Activated naive CD8-positive, alpha-beta T cell treated with anti-CD3 and anti-CD28 coated beads for 36 hours (primary cell): ENCODE measurements at places on chromosomes 6 and 20.

- no peak for DNase-seq
These were observed 208.8 kb downstream of the ARHGAP18 start for GRCh38 chr6:129500958-129501739.

DNA sequence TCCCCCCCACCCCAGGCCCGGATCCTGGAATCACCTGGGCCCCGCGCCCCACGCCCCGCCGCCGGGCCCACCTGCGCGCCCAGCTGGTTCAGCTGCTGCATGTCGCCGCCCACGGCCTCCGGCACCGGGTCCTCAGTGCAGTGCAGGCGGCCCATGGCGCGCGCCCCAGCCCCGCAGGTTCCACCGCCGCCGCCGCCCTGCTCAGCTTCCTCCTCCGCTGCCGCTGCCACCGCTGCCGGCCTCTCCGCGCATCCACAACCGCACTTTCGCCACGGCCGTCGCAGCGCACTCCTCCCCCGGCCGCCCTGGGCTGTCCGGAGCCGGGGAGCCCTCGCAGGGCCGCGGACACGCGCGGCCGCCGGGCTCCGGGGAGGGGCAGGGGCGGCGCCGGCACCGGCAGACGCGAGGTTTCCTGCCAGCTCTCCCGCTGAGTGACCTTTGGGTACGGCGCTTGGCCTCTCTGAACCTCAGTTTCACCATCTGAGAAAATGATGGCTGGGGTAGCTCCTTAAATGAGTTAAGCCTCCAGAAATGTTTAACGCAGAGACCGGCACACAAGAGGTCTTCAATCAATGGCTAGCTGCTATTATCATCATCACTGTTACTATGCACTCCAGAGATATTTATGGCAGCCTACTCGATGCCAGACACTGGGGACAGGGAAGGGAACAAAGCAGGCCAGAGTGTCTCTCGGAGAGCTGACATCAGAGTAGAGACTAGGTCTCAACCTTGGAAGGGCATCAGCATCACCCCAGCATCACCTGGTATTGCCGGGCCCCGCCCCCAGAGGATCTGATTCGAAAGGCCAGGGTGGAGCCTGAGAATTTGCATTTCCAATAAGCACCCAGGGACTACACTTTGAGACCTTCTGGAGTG is at the start of gene COMMD7:
Gene COMMD7 (minus strand): TSS at position 231 of the 876 bp plus-strand sequence. CDS start 76 bp downstream, at position 155.
- DNase-seq, result peak; percentile 77

- no peak for DNase-seq
These were observed 213.7 kb downstream of the PRL start for GRCh38 chr6:22083119-22083518.

- no peak for DNase-seq
These were observed 8.4 kb upstream of the NUS1 start for GRCh38 chr6:117666881-117667280.

GRCh38 chr6:12666886-12667285 is 49.7 kb upstream of the PHACTR1 start:
- no peak for DNase-seq

GRCh38 chr6:20660534-20660933 is 126.3 kb downstream of the CDKAL1 start:
- DNase-seq, result no peak

DNA sequence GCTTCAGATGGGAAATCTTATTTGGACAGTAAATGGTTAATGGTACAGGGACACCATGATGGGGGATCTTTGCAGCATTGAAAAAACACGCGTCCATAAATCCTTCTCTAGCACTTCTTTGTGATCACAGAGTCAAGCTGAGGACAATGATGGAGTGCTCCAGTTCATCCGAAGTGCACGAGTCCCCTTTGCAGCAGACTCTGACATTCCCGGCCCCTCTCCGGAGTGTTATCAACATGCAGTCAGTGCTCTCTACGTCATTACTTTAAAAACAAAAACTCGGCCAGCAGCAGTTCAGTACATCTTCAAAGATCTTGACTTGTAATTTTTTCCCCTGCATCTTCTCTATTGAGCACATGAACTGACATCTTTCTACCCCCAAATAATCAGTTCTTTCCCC is 185.5 kb upstream of the AKAP12 start:
- no peak for DNase-seq

- DNase-seq, result no peak
These were observed 352.4 kb downstream of the UTRN start for GRCh38 chr6:144637541-144637940.

DNA sequence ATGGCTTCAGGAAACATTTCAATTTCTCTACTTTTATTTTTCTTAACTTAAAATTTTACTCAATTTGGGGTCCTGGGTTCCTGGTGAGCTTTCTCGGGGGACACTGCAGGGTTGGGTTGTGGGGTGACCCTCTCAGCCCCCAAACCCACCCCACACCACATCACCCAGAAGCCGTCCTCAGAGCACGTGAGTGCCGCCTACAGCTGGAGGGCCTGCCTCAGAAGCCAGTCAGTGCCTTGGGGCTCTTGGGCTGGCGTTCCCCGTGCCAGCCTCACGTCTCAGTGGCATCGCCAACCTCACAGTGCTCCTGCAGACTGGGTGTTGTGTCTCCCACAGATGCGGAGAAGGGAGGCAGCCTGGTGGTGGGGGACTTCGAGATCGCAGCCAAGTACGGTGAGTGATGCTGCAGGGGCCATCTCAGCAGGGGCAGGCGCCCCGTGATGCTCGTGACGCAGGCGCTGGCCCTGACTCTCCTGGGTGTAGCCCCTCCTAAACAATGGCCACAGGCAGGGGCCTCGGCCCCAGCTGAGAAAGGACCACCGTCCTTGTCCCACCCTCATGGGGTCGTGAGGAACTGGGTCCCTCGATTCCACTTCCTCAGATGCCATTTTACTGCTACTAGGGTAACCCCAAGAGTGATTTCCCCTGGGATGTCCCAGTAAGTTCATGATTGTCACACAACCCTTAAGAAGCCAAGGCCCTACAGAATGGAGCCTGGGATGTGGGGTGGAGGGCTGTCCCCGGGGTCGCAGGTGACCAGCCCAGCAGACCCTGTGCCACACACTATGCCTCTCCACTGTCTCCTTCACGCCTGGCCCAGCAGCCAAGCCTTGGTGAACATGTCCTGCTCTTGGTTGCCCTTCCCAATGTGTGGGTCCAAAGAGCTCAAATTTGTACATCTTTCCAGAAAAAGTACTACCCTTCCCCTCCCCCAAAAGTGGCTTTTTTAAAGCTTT is 23.8 kb upstream of the PYGB start:
- no peak for DNase-seq

GRCh38 chr6:160767647-160768019 is 65.6 kb downstream of the PLG start:
- DNase-seq, result no peak

DNA sequence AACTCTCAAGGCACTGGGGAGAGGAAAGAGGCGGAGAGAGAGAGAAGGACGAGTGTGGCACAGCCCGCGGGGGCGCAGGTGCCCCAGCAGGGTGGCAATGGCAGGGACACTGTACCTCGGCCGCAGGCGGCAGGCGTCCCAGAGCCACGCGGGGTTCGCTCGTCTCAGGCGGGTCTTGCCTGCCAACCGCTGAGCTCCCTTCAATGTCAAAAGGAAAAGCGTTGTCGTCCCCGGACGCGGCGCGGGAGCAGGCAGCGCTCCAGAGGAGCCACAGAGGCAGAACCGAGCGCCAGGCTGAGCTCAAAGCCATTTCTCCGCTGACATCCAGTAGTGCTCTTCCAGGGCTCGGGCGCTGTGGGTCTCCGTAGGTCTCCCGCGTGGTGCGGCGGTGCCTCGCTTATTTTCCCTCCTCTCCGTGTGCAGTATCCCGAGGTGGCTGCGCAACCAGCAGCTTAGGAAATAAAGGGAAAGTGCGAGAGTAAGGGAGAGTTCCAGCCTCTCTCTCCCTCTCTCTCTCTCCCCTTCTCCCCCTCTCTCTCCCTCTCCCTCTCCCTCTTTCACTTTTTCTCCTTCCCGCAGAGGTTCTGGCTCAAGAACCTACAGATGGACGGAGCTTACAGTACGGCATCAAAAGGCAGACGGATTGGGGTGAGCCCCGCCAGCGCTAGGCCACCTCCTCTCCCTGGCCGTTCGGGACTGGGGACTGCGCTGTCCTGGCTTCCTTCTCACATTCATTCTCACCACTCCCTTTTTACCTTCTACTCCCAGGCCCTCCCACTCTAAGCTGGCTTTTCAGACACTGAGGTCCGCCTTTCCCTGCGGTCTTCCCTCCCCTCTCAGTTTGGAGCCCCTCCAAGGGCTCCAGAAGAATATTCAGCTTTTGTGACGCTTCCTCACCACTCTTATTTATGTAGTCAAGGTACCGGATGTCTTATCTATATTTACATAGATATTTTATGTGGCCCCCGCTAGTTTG is at the start of gene LAMA4:
Gene LAMA4 (minus strand): TSS at position 727 of the 976 bp plus-strand sequence. CDS start 417 bp downstream, at position 310.
- DNase-seq, result peak; percentile 22

DNA sequence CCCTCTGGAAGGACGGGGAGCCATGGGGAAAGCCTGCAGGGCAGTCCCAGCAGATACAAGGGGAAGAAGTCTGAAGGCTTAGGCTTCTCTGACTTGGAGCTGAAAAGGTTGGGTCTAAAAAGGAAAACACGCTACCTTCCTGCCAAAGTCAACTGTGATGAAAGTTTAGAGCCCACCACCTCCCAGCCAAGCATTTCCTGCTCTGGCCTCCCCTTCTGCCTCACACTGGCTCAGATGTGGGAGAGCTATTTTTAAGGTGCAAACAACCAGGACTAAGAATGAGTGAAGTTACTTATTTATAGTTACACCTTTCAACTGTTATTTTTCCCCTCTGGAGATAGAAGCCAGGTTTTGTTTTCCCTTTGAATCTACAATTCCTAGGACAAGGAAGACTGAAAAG is 21.2 kb downstream of the NEDD9 start:
- DNase-seq, result no peak

DNA sequence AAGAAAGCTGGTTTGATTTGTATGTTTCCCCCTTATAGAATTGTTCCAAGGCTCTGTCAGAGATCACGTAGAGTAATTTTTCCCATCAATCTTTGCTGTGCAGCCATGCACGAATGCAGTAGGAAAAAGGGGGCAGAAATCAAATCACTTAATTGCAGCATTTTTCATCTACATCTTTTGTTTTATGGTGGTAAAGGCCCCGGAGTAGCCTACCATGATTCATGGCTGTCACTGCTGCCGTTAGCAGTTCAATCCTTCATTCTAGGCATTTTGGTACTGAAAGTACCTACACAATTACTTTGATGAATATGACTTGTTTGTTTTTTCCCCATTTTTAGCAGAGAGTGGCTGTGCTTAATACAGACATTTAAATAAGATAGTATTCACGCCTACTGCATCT is 631.9 kb upstream of the MMS22L start:
- DNase-seq, result no peak

DNA sequence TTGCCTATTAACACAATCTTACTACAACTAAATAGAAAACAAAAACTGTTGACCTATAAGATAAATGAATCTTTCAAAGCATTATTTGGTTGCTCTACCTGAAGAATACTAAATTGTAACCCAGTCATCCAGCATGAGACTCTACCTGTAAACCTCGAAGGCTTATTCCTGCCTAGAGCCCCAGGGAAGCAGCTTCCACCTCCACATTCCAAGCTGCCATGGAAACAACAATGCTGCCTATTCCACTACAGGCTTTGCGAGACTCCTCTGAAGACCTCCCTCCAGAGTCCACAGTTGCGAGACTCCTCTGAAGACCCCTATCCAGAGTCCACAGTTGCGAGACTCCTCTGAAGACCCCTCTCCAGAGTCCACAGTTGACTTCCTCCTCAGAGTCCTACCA is 15.7 kb downstream of the GMDS start:
- no peak for DNase-seq

DNA sequence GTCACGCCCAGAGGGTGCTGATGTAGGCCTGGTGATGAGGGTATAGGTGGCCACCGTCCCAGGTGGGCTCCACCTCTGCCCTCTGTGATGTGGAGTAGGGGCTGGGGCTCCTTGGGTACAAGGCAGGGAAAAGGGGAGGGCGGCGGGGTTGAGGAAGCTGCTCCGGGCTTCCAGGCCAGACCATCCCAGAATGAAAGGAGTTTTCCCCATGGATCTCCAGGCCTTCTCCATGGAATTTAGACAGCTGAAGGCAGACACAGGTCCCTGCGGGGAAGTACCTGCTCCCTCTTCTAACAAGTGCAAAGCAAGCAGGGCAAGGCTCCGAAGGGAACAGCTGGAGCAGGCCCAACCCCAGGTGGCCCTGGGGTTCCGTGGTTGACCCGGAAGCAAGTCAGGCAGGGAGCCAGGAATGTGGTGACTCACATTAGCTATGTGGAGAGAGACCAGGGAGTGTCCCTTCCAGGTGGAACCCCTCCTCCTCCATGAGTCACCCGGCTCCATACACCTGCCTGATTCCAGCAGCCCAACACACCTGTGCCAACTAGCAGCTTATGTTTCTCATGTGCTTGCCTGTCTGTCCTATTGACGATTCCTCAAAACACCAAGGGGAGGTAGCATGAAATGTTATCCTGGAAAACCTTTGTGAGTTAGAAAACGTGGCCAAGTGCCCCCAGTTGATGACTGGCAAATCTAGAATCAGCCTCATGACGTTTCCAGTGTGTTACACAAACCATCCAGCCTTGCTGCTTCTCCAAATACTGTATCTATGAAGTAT is 59.7 kb upstream of the SNX9 start:
- DNase-seq, result peak; percentile 46
